ENCODE measurements at places on chromosomes 6 and 20.

GRCh38 chr6:50330347-50330746, 280.6 kb upstream of the DEFB112 start:
- DNase-seq: no peak

GRCh38 chr6:105459049-105459448, 56.2 kb upstream of the PREP start:
- no peak for DNase-seq

GRCh38 chr6:30884521-30885480, 482 bp downstream of the DDR1 start:
- DNase-seq: peak; percentile 73

DNA sequence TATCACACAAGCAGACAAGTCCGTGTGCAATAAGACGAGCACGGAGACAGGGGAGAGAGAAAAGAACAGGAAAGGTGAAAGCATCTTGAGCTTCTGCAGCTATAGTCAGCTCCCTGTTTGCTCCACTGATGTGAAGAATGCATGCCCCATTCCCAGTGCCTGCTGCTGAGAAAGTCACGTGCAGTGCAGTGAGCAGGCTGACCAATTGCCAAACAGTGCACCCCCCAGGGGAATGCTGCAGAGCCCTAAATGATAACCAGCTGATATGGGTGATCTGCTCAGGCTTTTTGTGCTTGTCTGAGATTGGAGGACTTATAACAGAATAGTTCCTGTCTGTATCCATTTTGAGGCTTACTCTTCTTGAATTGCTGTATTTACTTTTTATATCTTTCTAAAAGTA, 121.5 kb downstream of the PACRG start:
- DNase-seq: no peak

- no peak for DNase-seq
Observed at GRCh38 chr6:148265054-148265453, 77.6 kb upstream of the SASH1 start.

DNA sequence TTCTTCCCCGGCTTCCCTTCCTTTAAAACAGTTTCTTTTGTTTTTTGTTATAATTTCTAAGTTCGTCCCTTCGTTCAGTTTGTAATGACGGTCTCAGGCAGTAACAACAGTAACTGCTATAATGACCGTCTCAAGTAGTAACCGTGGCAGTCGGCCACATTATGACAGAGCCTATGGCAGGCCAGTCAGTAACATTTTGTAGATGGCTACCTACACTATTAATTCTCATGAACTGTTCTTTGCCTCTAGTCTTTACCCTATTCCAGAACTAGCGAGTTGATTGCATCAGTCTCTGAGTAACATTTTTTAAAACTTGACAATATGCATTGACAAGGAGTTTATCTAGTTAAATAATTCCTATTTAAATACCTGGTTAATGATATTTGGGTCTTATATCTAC, 43.0 kb upstream of the ADGRG6 start:
- no peak for DNase-seq
